Left kidney (tissue), 8 donors: ENCODE measurements at places on chromosomes 6 and 20. TPM values are rescaled to one million over a fixed set of nuclear protein-coding genes. Genes with fewer than 3 reads are reported as not detected.

GRCh38 chr6:105184921-105185320 lies 5.1 kb upstream of the POPDC3 start:
- no peak for DNase-seq

DNA sequence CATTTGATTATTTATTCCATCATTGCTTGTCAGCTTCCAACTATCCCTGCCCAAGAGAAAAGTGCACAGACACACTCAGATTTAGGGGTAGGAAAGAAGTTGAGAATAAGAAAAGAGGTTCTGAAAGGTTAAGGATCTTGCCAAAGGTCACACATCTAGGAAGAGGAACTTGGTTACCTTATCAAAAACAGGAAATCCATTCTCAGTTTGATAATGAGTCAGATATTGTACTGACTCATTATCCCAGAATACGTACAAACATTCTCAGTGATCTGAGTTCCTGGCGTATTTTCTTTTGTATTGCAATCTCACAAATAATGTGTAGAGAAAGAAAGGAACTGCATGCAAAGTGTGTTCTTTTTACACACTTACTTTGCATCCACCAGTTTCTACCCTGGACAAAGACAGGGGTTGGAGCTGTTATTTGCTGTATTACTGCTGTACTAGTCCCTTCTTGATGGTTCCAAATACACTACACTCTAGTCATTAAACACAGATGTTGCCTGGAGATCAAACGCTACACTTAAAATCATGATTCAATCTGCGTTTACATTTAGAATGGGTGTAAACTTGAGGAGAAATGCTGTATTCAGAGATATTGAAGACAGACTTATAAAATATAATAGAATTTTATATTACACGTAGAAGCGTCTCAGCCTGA lies 545.7 kb downstream of the PRKN start:
- no peak for DNase-seq

- DNase-seq: no peak
These were observed 8.7 kb downstream of the B4GALT5 start for GRCh38 chr20:49704932-49705336.

GRCh38 chr6:125431971-125432370 lies 130.2 kb upstream of the HDDC2 start:
- no peak for DNase-seq

ZSCAN12 gene
- polyA plus RNA-seq: 17.0 TPM

VARS2 gene
- 52.6 TPM for polyA plus RNA-seq

GRIK2 gene
- polyA plus RNA-seq: 16.5 TPM
